ENCODE measurements at places on chromosomes 2 and 18.

DNA sequence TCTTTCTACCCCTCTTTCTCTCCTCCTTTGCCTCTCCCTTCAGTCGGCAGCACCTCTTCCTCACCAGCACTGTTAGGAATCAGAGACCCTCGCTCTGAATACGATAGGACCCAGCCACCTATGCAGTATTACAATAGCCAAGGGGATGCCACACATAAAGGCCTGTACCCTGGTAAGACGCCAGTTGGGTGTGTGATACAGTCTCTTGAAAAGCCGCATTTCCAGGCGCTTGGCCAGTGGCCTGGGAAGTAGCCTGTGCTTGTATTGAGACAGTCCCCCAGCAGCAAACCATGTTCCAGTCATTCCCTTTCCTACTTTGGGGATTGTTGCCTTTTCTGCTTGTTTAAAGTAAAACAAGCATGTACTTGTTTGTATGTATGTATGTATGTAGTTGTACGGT, 118.4 kb upstream of the DAPL1 start:
- no peak for DNase-seq

DNA sequence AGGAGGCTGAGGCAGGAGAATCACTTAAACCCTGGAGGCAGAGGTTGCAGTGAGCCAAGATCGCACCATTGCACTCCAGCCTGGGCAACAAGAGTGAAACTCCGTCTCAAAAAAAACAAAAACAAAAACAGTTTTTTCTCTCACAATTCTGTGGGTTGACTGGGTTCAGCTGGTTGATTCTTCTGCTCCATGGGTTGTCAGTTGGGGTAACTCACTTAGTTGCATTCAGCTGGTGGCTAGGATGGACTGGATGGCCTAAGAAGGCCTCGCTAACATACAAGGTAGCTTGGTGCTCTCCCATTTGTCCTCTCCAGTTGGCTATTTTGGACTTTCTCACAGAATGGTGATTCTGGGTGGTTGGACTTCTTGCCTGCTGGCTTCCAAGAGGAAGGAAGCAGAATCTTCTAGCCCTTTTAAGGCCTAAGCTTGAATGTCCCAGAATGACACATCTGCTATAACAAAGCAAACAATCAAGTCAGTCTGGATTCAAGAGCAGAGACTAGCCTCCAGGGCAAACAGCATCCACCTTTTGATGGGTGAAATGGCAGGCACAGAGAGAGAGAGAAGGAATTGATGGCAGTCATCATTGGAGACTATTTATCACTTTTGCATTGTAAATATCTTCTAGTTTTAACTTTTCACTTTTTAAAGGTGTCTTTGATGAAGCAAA, 17.9 kb downstream of the LAMA3 start:
- DNase-seq, result no peak

DNA sequence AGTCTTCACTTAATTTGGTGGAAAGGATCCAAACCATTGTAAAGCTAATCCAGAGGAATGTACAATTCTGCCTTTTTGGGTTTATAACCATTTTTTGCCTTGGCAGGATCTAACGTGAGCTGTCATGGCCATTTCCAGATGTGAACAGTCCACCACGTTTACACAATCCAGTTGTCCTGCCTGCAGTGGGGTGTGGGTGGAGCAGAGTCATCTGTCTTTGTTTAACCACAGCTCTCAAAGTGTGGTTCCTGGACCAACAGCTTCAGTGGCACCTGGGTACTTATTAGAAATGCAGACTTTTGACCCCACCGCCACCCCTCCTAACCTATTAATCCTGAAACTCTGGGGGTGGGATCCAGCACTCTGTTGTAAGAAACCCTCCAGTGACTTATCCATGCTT, 35.9 kb downstream of the FHOD3 start:
- no peak for DNase-seq

DNA sequence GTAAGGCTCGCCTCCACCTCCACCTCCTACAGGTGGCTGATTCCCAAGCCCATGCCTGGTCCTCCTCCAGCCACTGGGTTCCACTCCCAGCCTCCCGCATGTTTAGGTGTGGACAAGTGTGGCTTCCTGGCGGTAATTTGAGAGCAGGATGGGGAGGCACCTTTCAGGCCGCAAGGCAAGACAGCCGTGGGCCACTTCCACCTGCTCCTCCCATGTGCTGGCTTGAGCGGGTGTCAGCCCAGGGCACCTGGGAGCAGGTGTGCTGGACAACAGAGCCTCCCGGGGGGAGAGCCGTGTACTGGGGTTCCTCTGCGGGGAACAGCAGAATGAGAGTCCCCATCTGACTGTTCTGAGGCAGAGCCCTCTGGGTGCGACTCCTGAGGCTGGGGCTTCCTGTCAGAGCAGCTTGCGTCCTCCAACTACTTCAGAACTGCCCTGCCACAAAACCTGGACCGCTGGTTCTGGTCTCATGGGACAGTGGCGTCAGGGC, 83.9 kb downstream of the TPO start:
- no peak for DNase-seq

DNA sequence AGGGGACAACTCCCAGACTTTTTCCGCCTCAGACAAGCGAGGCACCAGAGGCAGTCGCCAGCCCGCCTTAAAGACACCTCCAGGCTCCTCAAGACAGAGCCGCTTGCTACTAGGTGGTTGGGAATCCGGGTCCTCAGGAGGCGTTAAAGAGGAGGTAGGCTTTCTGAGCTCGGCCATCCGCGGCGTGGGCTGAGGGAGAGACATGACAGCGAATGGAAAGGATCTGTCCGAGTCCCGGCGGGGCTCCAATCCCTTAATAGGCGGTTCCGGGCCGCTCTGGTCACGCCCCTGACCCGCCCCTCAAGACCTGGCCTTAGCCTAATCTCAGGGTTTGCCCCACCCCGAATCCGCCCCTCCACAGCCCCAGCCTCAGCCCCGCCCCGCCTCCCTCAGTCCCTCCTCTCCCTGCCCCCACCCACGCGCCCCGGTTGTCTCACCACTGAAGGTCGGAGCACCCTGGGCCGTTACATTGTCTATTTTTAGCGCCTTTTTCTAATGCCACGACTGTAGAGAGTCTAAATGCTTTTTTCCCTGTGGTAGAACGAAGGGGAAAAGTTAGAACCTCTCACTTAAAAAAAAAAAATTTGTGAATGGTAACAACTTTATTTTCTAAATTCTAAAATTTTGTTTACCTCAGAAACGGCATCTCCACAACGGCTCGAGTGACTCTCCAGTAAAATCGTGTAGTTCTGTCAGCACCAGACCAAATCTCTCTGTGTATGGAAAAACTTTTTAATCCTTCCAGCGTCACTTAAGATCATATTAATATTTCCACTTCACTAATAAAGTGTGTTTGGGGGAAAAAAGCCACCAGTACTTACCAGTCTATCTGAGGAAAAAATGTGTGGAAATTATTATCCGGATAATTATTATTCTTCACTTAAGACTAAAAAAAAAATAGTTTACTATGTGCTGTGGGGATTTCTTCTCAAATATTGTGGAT, at the start of gene RAD51AP2:
Gene RAD51AP2, minus strand, starts transcription at position 229 of the 943 bp plus-strand sequence. Its CDS starts 25 bp downstream, at position 204.
- DNase-seq, result peak; percentile 33

GRCh38 chr2:149059822-149060221, 21.3 kb downstream of the LYPD6B start:
- no peak for DNase-seq

DNA sequence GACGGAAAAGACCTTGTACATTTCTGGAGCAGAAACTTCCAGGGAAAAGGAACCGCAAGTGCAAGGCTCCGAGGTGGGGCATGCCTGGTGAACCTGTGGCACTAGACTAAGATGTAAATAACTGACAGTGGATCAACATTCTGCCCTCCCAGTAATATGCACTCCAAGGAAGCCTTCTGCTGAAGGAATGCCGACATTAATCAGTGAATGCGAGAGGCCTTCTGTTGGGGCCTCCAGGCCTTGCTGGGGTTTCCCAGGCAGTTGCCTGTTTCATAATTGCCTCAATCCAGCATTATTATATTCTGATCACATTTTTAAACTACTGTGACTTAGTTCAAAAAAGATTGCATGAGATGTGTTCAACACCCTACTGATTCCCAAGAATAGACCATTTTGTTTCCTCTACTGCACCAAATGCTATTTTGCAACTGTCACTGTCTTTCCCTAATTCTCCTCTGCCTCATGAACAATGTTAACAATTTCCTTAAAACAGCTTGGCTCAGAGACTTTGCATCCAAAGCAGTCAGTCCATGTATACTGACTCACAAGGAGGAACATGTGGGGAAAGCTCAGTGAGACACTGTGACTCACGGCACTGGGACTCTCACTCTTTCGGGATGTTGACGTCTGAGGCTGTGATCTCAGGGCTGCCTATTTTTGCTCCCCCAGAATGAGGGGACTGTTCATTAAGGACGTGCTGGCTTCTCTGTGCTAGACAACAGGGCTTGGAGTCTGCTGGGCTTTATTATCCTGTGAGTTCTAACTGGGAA, 10.5 kb upstream of the DSG2 start:
- DNase-seq, result no peak

GRCh38 chr2:230874456-230874855, 9.7 kb downstream of the ITM2C start:
- DNase-seq, result no peak

DNA sequence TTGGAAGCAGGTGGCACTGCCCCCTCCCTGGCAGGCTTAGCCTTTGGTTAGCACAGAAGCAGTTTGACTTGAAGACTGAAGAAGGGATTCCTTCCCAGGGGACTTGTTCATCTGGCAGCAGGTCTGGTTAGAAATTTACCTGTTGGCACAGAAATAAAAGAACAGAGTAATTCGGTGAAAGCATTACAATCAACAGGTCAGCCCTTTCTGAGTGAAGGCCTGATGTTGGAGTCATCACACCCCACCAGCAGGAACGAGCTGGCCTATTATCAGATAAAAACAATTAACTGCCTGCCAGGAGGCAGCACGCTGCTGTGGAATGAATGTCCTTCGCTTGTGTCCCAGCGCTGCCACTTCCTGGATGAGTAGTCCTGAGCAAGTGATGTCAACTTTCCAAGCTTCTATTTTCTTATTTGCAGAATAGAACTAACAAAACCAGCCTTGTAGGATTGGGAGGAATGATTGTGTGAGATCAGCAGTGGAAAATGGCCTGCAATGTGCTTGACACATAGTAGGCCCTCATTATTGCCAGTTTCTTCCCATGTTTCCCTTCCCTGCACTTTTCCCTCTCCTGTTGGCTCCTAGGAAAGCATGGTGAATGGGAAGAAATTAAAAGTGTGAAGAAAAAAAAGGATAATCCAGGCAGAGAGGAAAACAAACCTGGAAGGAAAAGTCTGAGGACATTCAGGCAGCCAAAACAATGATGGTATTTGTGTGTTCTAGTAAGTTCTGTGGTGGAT, 29.0 kb downstream of the LGALSL start:
- DNase-seq, result no peak

DNA sequence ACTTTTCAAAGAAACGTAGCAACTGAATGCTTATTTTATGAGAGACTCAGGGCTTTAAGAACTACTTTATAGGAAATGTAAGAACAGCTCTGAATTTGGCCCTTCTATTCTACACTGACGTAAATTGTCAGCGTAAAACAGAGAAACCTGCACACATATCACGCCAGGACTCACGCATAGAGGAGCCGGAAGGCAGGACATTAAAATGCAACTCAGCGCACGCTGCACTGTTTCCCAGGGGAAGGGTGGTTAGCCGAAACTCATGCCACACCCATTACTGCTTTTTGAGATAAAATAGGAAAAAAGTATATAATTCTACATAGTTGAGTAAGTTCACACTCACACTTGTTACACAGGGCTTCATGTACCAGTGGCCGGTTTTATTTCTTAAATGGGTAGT, 7.4 kb downstream of the TUBB6 start:
- DNase-seq, result no peak

DNA sequence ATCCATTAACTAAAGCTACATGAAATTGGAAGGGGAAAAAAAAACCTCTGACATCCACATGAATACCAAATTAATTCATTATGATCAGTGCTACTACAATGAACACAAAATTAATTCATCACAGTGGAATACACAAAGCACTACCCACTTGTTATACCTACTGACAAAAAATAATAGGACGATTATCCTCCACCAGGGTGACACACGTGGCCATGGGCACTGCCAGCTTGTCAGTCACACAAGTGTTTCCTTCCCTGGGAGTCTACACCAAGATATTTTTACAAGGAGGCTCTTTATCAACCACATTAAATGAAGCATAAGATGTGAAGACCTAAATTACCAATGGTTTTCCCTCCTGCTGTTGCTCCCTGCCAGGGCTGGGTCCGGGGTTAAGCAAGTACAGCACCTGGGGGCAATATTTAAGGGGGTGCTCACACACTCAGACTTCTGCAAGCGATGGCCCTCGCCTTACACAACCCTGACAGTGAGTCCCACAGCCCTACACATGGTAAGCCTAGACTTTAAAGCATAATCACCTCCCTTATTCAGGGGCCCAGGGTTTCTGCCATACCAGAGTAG, 90.1 kb downstream of the TCF4 start:
- no peak for DNase-seq

- no peak for DNase-seq
Measured at GRCh38 chr2:2699121-2699505, 368.0 kb upstream of the MYT1L start.

- no peak for DNase-seq
Measured at GRCh38 chr2:232626584-232626983, 6.8 kb upstream of the EFHD1 start.

DNA sequence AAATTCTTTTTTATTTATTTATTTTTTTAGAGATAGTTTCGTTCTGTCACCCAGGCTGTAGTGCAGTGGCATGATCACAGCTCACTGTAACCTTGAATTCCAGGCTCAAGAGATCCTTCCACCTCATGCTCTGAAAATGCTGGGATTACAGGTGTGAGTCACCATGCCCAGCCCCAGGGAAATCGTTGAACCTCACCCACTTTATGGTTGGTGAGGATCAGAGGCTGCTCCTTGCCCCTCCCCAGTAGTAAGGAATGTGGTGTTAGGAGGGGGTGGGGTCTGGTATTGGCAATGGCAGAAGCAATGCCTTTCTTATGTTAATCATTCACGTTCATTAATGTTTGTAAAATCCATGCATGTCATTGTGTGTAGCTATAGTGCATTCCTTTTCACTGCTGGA, 161.9 kb downstream of the SUCLG1 start:
- no peak for DNase-seq

- no peak for DNase-seq
Measured at GRCh38 chr18:59961070-59961469, 61.3 kb downstream of the PMAIP1 start.

- DNase-seq, result no peak
Measured at GRCh38 chr2:233713262-233713615, 532 bp downstream of the UGT1A5 start.

DNA sequence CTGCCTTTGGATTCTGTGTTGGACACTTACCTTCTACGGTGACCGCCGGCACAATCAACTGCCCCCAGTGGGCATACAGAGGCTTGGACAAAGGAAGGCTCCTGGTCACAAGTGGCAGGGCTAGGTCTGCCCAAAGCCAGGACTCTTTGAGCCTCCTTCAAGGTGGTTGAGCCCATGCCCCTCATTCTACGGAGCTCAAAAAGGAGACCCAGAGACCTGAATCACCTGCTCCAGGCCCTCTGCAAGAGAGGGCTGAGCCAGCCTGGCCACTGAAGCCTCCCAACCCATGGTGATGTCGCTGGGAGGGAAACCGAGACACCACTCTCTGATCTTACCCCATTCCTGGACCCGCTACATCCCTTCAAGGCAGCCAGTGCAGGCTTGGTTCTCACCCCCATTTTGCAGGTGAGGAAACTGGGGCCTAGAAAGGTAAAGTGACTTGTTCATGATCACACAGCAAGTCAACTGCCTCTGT, 87.9 kb downstream of the INHBB start:
- DNase-seq, result no peak

Data from inflammatory macrophage (primary cell).